NCI-H1092 treated with DMSO at 0.1 percent for 48 hours (cell line): ENCODE measurements at places on chromosomes 4 and X.

DNA sequence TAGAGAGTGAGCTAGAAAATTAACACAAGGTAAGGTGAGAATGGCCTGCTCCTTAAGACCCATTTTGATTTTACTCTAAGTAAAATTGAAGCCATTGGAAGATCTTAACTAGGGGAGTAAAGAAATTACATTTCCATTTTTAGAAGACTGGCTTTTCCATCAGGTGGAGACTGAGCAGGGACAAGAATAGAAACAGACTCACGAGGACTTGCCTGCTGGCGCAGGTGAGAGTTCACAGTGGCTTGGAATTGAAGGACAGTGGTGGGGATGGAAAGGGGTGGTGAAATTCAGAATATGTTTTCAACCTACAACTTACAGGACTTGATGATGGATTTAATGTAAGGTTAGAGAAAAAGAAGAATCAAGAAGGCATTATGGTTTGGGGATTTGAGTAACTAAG lies 427.4 kb downstream of the INPP4B start:
- no peak for DNase-seq

- no peak for DNase-seq
Measured at GRCh38 chr4:186258216-186258811, 7.7 kb upstream of the F11 start.

GRCh38 chr4:140150886-140151698 lies 2.9 kb downstream of the MAML3 start:
- DNase-seq, result peak; percentile 84

- DNase-seq, result no peak
Measured at GRCh38 chr4:10803713-10804343, 119.3 kb upstream of the CLNK start.

DNA sequence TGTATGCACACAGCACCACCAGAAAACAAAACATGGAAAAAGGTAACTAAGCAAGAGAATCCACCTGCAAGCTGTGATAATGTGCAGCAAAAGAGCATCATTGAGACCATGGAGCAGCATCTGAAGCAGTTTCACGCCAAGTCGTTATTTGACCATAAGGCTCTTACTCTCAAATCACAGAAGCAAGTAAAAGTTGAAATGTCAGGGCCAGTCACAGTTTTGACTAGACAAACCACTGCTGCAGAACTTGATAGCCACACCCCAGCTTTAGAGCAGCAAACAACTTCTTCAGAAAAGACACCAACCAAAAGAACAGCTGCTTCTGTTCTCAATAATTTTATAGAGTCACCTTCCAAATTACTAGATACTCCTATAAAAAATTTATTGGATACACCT lies 90.2 kb downstream of the TET2 start:
- no peak for DNase-seq

- DNase-seq, result no peak
Measured at GRCh38 chrX:101408532-101408841, 465 bp downstream of the HNRNPH2 start.

- no peak for DNase-seq
Measured at GRCh38 chr4:21901831-21902230, 46.7 kb downstream of the KCNIP4 start.

DNA sequence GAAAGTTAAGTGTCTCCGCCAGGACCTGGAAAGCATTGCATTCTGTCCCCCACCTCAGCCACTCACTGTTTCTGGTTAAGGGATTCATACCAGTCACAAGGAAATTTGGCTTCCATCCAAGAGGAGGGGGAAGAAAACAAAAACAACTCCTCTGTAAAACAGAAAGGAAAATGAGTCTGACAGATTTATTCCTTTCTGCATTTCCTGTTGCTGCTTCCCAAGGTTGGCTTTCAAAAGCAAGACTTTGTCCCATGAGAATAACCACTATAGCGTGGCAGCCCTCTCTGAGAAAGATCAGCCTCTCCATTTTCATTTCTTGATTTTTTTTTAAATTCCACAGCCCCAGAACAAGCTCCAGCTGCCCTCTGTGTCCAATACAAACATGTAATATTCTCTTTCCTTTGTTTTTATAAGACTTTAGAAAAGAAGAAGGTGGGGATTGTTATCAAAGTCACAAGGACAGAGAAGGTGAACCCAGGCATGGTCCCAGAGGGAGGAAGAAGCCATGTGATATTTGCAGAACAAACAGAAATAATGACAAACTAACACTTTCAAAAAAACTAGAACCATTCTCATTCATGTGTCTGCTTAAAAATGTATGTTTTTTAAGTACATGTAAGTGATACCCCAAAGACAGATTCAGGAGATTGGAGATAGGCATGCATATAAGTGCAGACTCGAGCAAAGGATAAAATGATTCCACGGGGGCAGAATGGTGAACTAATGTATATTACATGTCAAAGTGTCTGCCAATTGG lies 90.7 kb upstream of the DCLK2 start:
- no peak for DNase-seq

- no peak for DNase-seq
Measured at GRCh38 chr4:105674011-105674410, 34.5 kb downstream of the INTS12 start.

- no peak for DNase-seq
Measured at GRCh38 chr4:48681856-48682255, 98.2 kb downstream of the FRYL start.

- DNase-seq, result no peak
Measured at GRCh38 chr4:127849505-127850234, 31.0 kb upstream of the PLK4 start.

- DNase-seq, result no peak
Measured at GRCh38 chr4:169037506-169037905, 27.5 kb upstream of the CBR4 start.

- DNase-seq, result no peak
Measured at GRCh38 chr4:38030023-38030422, 69.8 kb downstream of the PTTG2 start.

DNA sequence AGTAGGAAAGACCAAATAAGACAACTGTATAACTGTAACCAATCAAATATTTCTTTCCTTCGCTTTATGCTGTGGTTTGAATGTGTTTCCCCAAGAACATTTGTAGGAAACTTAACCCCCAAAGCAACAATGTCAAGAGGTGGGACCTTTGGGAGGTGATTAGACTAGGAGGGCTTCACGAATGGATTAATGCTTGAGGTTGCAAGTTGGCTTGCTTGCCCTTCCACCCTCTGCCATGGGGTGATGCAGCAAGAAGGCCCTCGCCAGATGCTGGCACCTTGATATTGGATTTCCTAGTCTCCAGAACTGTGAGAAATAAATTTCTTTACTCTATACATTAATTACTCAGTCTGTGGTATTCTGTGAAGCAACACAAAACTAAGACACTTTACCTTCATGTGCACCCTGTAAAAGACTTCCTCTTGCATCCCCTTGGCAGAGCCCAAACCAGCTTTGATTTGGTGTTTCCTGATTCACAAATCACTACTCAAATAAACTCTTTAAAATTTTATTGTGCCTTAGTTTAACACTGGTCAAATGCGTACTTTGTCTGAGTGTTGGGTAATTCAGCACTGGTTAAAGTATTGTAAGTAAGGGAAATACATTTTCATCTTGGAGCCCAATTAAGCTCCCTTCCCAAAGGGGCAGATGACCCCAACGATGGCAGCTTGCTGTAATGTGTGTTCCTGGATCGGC lies 59.9 kb downstream of the COQ2 start:
- DNase-seq, result no peak

- no peak for DNase-seq
Measured at GRCh38 chr4:102256321-102256720, 89.0 kb downstream of the SLC39A8 start.

GRCh38 chr4:184958923-184959210 lies 59.4 kb upstream of the HELT start:
- no peak for DNase-seq

DNA sequence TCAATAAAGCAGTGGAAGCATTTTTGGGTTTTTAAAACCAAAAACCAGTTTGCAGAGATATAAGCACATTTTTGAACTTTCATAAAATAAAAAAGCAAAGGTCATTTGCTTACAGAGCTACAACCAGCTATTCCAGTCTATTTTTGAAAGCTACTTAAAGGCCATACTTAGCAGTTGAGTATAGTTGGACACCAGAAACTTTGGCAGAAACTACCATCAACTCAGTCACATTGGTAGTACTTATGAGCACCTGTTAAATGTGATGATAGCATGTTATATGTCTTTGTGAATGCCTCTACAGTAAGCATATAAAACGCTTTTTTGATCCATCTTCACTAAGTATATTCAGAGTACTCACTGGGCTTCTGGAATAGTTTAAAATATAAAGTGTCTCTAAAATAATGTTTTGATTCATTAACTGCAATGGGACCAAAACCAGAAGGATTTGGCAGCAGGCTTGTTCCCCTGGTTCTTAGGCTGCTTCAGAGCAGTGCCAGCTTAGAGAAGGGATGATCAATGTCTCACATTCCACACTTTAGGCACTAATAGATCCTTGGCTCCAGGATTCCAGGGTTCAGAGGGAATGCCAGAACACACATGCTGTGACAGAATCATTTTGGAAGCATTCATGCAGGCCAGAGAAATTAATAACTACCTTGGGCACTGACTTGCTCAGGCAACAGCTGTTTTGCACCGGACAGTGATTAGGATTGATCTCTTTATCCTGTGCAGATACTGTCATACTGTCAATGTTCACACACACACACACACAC lies 103.9 kb downstream of the IQCM start:
- DNase-seq, result no peak

- DNase-seq, result peak; percentile 16
Measured at GRCh38 chrX:17860179-17860780, 818 bp downstream of the RAI2 start.

- DNase-seq, result no peak
Measured at GRCh38 chr4:20456407-20456806, 204.7 kb downstream of the SLIT2 start.

DNA sequence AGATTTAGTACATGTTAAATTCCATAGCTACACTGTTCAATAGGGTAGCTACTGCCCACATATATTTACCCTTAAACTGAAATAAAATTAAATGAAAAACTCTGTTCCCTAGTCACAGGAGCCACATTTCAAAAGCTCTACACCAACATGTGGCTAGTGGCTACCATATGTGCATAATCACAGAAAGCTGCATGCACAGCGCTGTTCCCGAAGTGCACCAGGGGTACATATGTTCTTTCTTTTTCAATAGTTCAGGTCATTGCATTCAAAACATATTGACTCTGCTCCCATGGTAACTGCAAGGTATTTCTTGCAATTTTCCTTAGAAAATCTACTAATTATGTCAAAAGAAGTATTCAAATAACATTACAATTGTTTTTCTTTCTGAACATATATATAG lies 591.2 kb downstream of the PDHA2 start:
- DNase-seq, result no peak

DNA sequence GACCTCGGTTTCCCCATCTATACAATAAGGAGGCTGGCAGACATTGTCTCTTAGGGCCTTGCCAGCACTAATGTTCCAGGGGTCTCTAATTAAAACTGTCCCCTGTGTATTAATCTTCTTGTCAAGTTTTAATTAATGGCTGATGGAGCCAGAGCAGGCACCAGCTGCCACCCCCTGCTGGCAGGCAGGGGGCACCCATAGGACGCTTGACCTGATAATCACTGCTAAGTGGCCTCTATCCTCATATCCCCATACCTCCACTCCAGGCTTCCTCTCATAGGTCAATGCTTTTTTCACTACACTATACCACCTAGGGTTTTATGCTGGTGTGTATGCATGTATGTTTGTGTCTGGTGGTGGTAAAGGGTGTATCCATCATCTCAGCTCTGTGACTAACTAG lies 89.4 kb downstream of the EFNB1 start:
- DNase-seq, result no peak

DNA sequence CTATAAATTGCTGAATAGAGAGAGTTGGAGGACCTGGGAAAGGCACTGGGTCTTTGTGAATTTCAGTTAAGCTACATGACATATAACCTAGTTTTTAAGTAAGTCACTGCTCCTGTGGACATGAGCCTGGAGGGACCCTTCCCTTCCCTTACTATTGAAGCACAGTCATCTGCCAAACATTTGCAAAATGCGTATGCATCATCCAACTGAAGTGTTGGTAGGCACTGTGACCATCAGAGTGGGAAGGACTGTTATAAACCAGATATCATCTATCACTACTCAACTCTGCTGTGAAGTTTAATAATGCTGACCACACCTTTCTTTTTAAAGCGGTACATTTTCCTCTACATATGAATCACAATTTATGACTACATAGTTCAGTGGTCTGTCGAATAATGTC lies 5.2 kb downstream of the GABRA3 start:
- DNase-seq, result no peak

DNA sequence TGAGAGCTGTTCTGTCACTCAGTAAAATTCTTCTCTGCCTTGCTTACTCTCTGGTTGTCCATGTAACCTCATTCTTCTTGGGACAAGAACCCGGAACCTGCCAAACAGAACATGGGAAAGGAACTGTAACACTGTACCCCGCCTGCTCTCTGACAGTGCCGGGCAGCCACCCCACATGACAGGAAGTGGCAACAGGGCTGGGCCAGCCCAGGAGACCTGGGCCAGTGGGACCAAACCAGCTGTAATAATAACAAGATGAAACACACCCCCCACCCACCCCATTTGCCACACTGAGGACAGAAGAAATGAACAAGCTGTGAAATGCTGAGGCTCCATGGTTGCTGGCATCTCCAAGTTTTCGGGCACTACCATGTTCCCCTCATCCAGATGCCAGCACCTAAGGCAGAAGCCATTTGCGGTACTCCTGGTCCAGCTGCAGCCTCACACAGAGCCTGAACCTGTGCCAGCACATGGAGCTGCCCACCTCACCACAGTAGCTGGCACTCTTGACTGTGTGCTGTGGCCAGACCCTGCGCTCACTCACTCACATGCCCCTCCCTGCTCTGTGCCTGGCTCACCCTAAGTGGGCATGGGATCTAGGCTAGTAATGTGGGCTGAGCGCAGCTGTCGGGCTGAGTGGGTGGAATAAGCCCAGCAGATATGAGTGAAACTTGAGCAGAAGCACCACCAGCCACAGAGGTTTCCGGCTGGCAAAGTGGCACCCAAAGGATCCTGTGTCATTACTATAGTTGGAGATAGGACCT lies 126.2 kb upstream of the UGT8 start:
- no peak for DNase-seq

GRCh38 chr4:105182211-105182610 lies 35.5 kb downstream of the TET2 start:
- no peak for DNase-seq

DNA sequence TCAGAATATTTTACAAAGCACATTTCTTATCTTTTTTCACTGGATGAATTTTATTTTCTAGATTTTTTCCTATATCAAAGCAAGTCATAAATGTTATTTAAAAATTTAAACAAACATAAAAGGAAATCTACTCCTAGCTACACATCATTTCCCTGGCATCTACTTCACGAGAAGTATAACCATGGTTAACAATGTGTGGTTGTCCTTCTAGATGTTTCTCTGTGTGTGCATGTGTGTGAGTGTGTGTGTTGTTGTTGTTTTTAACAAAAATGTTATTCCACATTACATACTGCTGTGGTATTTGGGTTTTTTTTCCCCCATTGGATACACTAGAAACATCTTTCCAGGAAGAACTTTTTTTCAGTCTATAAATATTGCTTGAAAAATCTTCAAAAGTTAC lies 103.1 kb downstream of the CHIC2 start:
- DNase-seq, result no peak
